ENCODE measurements at places on chromosomes 1 and 21.

- DNase-seq: no peak
These were observed 283.7 kb downstream of the ZNF648 start for GRCh38 chr1:181777812-181778211.

- no peak for DNase-seq
These were observed 28.5 kb downstream of the SORT1 start for GRCh38 chr1:109369167-109369746.

DNA sequence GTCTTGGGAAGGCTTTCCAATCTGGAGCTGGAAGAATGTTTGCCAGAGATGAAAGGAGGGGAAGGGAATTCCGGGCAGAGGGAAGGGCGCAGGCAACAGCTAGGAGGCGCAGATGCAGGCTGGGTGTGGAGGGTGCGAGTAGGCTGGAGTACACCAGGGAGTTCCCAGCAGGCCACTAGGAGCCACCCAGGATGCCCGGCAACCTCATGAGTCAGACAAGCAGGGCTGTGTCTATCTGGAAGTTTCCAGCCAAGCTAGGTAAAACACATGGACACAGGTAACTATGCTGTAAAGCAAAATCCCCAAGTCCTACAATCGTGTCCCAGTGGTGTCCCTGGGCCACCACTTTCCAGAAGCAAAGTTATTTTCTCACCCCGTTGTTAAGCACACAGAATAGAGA, 990 bp upstream of the NBL1 start:
- no peak for DNase-seq

- no peak for DNase-seq
These were observed 296.7 kb upstream of the USP25 start for GRCh38 chr21:15433091-15433490.

GRCh38 chr1:87560137-87560536, 231.5 kb downstream of the LMO4 start:
- no peak for DNase-seq

GRCh38 chr1:174995916-174996315, 3.8 kb upstream of the CACYBP start:
- DNase-seq: no peak

DNA sequence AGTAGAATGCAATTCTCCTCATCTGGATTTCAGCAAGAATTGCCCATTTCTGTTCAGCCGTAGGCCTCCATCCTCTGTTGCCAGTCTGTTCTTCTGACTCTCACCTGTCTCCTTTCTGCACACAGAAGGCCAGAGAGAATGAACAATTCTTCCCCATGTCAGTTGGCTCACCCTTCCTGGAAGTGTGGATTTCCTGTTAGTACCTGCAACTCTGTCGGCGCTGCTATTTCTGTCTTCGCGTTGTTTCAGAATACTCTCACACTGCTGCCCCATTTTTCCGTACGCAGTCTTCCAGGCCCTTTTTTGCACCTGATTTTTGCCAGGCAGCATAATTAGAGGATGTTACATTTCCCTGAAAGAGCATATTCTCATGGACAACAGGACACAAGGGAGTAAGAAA, 200.7 kb downstream of the FGGY start:
- DNase-seq: no peak

GRCh38 chr1:229199261-229200243, 71.4 kb upstream of the RAB4A start:
- peak; percentile 32 for DNase-seq

DNA sequence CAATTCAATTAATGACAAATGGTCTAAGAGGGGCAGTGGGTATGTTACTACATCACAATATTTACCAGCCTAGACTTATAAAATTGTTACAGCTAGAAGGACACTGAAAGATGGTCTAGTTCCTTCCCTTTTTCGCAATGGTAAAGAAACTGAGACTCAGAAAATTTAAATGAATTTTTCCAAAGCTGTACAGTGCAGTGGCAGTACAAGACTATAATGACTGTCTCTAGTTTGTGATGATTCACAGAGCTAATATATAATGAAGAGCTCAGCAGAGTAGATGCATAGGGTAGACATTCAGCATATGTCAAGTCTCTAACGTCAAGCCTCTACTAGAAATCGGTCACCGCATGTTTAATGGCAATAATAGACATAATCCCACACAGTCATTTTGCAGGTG, 4.6 kb downstream of the PLPP3 start:
- no peak for DNase-seq

- DNase-seq: no peak
These were observed 240.8 kb upstream of the FGGY start for GRCh38 chr1:59055908-59056719.

- no peak for DNase-seq
These were observed 53.6 kb upstream of the AJAP1 start for GRCh38 chr1:4600615-4601460.

DNA sequence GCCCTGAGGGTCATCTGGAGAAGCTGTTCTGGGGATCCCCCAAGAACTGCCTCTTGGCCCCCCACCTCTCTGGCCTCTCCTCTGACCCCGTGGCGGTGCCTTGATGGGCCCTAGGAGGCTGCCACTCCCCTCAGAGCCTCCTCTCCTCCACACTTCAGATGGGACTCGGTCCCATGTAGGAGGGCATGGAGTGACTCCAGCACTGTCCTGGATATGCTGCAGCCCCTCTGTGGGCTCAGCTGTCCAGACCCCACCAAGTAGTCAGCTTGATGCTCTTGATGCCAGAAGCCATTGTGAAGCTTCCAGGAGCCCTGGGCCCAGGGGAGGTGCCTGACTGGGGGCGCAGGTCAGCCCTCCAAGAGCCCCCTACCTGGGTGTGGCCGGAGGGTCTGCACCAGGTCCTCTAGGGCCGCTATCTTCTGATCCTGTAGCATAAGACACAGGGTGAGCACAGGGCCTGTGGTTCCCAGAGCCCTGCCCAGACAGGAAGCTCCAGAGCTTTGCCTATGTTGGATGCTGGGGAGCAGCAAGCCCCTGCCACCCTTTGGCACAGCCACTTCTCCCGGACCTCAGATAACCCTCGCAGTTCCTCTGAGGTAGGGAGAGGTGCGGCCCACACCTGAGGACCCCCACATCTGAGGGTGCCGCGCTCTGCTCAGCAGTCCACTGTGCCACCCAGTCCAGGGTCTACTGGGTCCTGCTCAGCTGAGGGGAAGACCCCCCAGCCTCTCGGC, 9.2 kb downstream of the UBXN11 start:
- DNase-seq: no peak

GRCh38 chr1:33637846-33638440, 165.5 kb downstream of the ZSCAN20 start:
- DNase-seq: no peak

- no peak for DNase-seq
These were observed 38.3 kb downstream of the WDR3 start for GRCh38 chr1:117967881-117968280.

DNA sequence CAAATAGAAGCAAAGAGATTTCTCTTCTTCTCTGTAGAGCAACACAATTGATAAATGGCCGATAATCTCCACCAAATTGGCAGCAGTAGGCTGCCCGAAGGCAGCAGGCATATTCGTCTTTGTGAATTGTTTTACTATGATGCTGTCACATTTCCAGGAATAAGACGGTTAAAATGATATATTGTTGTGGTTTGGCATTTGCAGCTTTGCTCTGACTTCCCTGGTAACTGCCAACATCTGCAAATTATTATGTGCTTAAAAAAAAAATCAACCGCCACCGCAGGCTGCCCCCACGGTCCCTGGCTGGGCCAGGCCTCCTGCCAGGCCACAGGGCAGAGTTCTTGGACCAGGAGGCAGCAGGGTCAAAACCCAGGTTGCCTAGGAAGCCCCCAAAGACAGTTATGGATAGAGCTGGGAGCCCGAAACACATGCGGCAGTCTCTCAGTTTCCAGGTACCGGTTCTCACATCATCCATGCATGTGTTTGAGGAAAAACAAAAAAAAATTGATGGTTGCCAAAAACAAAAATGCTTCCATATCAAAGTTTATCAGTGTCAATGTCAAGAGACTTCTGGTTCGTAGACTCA, 179.3 kb downstream of the ETS2 start:
- peak; percentile 67 for DNase-seq

DNA sequence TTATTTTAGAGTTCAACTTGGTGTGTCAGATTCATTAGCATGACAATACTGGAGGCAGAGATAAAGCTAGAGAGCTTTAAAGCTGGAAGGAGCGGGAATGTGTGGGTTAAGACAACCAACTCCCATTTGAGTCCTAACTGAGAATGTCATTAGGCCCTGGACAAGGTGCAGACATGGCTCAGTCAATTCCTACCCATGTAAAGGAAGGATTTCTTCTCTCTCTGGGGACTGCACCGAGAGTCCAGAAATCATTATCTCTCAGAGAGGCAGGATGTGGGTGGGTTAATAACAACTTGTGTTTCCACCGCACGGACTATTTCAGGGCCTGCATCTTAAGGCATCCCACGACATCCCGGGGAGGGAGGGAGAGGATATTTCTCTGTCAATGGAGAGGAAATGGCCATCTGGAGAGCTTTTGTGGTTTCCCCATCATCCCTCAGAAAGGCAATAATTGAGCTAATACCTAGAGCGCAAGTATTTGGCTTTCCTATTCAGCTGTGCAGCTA, 46.7 kb upstream of the SARS1 start:
- DNase-seq: peak; percentile 18

DNA sequence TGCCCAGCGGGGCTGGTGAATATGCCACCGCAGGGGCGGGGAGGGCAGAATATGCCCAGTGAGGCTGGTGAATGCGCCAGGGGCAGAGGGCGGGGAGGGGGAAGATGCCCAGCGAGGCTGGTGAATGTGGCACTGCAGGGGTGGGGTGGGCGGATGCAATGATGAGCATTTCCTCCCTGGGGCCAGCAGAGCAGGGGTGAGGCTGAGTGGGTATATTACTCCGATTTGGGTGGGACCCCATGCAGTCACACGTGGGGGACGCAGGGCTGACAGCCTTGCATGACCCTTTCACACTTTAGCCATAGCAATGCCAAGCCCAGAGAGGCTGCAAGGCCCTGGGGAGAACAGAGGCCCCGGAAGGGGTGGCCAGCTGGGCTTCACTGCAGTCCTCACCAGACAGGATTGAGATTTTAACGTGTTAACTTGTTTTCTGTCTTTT, 9.3 kb upstream of the SLX9 start:
- peak; percentile 65 for DNase-seq

DNA sequence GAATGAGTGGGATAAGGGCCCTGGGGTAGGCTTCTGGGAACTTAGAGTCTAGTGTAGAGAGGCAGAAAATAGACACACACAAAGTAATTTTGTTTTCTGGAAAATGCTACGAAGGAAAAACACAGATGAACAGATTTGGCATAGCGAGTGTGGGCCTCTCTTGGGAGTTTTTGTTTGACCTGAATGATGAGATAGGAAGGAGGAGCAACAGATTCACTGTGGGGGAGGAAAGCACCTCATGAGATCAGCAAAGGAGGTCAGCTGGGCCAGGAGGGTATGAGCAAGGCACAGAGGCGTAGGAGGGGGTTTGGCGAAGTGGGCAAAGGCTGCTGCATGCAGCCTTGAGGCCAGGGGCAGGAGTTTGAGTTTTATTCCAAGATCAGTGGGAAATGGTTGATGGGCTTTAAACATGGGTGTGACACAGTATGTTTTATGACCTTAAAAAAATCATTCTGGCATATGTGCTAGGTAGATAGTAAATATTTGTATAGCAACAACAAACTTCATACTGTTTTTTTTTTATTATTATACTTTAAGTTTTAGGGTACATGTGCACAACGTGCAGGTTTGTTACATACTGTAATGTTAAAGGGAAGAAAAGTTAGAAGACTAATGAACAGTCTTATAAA, 57.9 kb downstream of the FGGY start:
- DNase-seq: no peak

DNA sequence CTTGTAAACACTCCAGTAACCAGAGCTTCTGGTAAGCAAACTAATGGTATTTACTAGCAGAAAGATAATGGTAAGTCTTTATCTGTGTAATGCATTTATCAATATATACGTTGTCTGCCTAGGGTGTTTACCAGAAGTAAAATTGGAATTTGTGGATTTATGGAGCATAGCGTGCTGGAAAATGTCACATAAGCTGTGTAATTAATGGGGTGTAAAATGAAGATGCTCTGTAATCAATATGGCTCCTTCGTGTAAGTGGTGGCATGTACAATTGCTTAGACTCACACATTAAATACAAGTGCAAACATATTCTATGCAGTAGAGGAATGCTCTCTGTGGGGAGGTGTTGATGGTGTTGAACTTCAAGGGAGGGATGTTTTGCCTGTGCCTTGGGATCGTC, 62.2 kb upstream of the SRSF10 start:
- DNase-seq: no peak

DNA sequence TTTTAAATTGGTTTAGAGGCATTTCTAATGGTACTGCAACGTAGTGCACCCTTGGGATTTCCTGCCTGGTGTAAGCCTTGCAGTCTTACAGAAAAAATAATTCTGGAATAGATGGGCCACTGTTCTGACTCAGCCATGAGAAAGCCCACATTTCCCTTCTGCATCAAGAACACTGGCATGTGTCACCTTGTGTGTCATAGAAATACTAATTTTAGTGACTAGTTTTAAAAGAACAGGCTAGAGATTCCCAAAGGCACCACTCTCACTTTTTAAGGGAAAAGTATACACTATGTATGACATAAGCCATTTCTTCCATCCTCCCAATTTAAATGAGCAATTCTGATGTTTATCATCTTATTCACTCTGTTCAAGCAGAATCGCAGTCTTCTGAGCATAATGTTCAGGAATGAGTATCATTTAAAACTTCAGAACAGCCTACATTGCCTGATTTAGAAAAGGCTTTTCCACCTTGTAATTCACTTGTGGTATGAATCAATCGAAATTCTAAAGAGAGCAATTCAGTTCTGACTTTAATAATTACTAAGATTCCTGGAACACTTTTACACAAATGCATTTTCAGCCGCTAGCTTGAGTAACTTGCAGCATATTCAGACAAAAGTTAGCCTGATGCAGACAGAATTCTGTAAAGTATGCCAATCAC, 18.8 kb downstream of the RGS13 start:
- peak; percentile 76 for DNase-seq

DNA sequence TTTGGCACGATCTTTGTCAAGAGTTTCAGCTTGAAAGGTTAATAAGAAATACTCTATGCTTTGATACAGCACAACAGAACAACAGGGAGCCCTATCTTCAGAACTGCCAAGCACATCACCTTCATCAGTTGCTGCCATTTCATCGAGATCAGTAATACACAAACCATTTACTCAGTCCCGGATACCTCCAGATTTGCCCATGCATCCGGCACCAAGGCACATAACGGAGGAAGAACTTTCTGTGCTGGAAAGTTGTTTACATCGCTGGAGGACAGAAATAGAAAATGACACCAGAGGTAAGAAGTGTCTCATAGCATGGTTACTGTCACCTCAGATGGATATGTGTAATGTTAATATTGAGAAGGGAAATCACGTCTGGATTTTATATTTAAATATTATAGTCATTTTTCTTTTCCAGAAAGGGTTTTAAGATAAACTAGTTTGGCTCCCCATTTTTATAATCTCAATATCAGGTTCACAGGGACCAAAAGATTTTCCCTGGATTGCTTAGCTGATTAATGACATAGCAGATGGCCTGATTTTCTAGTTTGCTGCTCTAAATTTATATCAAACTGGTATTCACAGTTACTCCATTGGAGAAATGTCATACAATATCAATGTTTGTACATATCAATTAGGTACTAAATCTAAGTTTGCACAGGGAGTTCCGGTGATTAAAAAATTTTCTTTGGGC, 97.3 kb downstream of the USP25 start:
- DNase-seq: no peak

- DNase-seq: no peak
These were observed 45.6 kb downstream of the GNPAT start for GRCh38 chr1:231286603-231287002.

All from activated CD4-positive, alpha-beta T cell treated with anti-CD3 and anti-CD28 coated beads, Interleukin-10, Interleukin-2, amounts not matched to agents 100 ng/mL and 50 ng/mL, durations not matched to agents 16 hours and 8 hours (primary cell).